ENCODE measurements at places on chromosomes 2 and 18. TPM values are rescaled to one million over a fixed set of nuclear protein-coding genes. Genes with fewer than 3 reads are reported as not detected.

CRYBA2 gene
- 2.4 TPM for total RNA-seq

TGFA gene
- 2.0 TPM for total RNA-seq

CCDC85A gene
- 0.18 TPM for total RNA-seq

SERPINB3 gene
- total RNA-seq, result 0.25 TPM

ORMDL1 gene
- total RNA-seq, result 51.2 TPM

UGT1A3 gene
- not detected for total RNA-seq

DNAJC5G gene
- not detected for total RNA-seq

ABCG5 gene
- not detected for total RNA-seq

LIMS2 gene
- 10.0 TPM for total RNA-seq

DNA sequence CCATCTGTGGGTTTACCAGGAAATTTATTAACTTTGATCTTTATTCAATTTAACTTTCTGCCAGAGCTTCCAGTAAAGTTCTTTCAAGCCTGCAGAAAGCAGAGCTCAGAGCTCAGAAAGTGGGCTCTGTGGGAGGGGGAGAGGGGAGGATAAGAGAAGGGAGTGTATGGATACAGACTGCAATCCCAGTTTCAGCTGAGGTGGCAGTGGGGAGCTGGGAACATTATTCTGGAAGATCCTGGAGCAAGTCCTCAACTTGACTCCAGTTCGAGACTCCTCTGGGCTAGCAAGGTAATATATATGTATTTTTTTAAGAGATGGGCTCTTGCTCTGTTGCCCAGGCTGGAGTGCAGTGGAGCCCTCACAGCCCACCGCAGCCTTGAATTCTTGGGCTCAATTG lies 108.9 kb upstream of the NABP1 start:
- peaks cover 18% of the 10 kb centered on the region for H3K27me3 ChIP-seq
- peak; percentile 61 for DNase-seq
- H3K4me3 ChIP-seq, result no peak overlapping the region

DNA sequence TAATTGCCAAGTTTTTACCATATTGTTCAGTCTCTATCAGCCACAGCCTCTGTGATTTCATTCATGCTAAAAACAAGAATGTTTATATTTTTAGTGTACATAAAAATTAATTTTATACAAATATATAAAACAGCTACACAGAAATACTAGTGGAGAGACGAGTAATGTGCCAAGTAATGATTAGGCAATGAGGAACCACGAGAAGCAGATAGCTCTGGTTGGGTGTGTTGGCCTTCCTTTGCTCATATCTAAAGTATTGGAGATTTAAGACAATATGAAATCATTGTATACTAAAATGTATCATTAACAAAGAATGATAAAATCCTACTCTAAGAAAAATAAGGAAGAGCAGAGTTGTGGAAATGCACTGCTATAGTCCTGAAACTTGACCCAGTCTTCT lies 326.7 kb downstream of the AGAP1 start:
- DNase-seq, result no peak
- H3K4me3 ChIP-seq, result no peak overlapping the region
- no peaks in the 10 kb centered on the region for H3K4me1 ChIP-seq

GRCh38 chr2:210224591-210224940 lies 681 bp downstream of the ACADL start:
- peak overlapping the region; percentile 86 for H3K4me3 ChIP-seq
- no peaks in the 10 kb centered on the region for H3K36me3 ChIP-seq
- H3K27ac ChIP-seq, result no peak overlapping the region
- DNase-seq, result no peak

DNA sequence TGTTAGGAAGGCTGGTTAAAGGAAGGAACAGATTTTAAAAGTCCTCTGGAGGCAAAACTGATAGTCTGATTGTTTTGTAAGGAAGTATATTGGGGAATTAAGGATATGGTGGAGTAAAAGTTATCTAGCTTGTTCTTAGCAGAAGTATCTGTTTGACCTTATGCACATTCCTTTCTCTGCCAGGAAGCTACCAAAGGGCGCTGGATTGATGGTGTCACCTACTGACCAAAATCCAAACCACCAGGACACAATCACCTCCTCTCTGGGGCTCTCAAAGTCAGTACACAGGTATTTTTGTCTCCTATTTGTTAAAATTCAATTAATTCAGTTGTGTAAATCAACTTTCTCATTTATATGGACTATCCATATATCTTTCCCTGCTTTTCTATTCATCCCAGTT lies 484.5 kb downstream of the NUP35 start:
- no peaks in the 10 kb centered on the region for H3K27me3 ChIP-seq
- H3K36me3 ChIP-seq, result no peaks in the 10 kb centered on the region
- peaks cover 5% of the 10 kb centered on the region for H3K4me1 ChIP-seq

DNA sequence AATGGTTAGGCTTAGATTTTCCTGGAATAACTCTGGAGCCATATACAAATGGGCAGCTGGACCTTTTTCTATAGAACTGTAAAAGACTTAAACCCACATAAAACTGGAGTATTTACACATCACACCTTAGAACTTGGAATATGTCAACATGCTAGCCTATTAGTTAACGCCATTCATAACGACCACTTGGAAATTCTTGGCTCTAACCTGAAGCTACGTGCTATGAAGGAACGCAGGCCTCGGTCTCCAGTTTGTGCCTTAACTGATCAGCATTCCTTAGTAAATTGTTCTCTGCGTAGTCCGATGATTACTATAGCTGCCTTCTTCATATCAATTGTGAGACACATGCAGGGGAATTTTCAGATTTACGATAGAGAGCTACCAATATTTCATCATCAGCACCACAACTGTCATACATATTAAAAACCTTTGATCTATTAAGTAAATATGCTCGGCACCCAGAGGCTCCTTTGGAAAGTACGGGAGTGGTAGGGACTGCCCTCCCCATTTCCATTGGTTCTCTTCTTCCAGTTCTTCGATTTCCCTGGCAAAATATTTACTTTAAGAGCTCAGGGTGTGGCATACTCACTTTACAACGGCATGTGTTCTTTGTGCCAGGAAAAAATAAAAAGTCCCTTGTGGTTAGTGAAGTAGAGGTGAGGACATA lies 17.5 kb upstream of the CCL20 start:
- no peak for DNase-seq
- no peaks in the 10 kb centered on the region for H3K27me3 ChIP-seq
- no peaks in the 10 kb centered on the region for H3K4me1 ChIP-seq
- H3K27ac ChIP-seq, result no peak overlapping the region
- no peaks in the 10 kb centered on the region for H3K36me3 ChIP-seq

DNA sequence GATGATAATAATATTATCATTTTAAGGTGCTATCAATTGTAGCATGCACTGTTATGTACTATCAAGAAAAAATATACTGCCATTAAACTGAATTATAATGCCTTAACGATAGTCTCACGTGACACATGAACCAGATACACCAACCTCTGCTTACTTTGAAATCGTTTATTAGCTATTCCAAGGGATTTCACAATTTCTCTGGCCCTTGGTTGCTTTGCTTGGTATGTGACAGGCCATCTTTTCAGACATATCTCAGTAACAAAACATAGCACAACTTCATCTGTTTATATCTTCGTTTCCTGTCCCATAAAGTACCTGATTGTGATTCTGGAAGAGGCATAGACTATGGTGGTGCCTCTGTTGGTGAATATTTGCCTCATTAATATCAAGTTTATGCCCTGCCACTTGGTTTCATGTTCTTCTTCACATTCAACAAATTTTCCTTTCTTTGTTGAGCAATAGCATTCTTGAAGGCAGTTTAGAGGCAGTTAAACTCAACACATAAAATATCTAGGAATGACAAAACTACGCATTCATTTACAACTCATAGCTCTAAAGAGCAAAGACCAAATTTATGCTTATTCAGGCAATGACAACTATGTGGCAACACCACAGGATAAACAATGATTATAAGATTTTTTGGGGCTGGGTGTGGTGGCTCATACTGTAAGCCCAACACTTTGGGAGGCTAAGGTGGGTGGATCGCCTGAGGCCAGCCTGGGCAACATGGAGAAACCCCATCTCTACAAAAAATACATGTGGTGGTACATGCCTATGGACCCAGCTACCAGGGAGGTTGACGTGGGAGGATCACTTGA lies 84.3 kb downstream of the MCFD2 start:
- DNase-seq, result no peak
- no peaks in the 10 kb centered on the region for H3K4me1 ChIP-seq
- no peak overlapping the region for H3K4me3 ChIP-seq
- H3K36me3 ChIP-seq, result no peaks in the 10 kb centered on the region
- no peak overlapping the region for H3K27ac ChIP-seq

DNA sequence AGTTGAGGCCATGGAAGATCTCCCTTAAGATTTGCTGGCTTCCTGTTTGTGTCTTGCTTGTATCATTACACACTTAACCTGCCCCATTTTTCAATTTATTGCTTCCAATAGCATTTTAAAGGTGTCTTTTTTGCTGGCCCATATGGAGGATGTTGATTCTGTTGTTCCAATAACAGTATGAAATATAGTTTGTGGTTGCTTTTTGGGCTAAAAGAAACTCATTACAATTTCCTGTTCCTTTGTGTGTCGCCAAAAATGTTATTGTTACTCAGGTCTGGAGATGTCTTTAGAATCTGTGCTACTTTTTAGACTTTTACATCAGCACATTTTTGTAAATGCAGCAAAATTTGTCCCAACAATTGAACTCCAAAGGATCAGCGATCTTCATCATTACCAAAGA lies 234.0 kb upstream of the ITGA4 start:
- no peak overlapping the region for H3K27ac ChIP-seq
- H3K27me3 ChIP-seq, result no peaks in the 10 kb centered on the region
- DNase-seq, result no peak
- no peak overlapping the region for H3K4me3 ChIP-seq

- H3K36me3 ChIP-seq, result no peaks in the 10 kb centered on the region
- H3K4me1 ChIP-seq, result peaks cover 5% of the 10 kb centered on the region
- peak; percentile 37 for DNase-seq
- no peak overlapping the region for H3K4me3 ChIP-seq
- no peak overlapping the region for H3K27ac ChIP-seq
These were observed 28.5 kb downstream of the ITGB1BP1 start for GRCh38 chr2:9394816-9395215.
